Activated T-cell treated with anti-CD3 and anti-CD28 coated beads for 48 hours (primary cell): ENCODE measurements at places on chromosomes 11 and 22.

DNA sequence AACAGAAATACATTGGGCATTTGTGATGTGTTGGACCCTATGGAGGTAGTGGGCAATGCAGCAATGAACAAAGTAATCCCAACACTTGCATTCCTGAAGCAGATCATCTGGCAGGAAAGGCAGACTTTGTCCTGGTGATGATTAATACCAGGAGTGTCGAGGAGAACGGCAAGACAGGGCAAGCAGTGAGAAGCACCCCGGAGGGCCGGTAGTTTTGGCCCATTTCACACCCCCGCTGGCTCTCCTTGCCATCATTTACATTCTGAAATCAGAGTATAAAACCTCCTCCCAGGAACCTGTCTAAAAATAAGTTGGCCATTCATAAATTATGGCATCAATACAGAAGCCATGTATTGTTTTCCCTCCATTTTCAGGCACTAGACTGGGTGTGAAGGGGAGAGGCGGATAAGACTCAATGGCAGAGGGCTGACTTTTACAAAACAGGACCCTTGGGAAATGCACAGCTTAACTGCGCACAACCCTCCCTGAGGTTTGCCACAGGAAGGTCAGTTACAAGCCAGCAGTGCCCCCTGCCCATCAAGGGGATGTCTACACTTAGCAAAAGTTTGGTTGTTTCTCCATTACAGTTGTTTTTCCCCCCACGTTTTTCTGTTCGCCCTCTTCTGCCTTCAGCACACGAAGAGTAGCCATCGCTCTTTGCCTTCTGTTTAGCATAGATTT, 55.6 kb downstream of the OPCML start:
- DNase-seq: no peak

GRCh38 chr11:82810326-82810725, 76.7 kb upstream of the FAM181B start:
- DNase-seq: no peak

GRCh38 chr11:60334005-60334620, 7.1 kb downstream of the MS4A6E start:
- peak; percentile 58 for DNase-seq

GRCh38 chr11:76832361-76832760, 28.4 kb upstream of the ACER3 start:
- DNase-seq: no peak

- no peak for DNase-seq
Measured at GRCh38 chr11:46916286-46917108, 1.9 kb downstream of the LRP4 start.

DNA sequence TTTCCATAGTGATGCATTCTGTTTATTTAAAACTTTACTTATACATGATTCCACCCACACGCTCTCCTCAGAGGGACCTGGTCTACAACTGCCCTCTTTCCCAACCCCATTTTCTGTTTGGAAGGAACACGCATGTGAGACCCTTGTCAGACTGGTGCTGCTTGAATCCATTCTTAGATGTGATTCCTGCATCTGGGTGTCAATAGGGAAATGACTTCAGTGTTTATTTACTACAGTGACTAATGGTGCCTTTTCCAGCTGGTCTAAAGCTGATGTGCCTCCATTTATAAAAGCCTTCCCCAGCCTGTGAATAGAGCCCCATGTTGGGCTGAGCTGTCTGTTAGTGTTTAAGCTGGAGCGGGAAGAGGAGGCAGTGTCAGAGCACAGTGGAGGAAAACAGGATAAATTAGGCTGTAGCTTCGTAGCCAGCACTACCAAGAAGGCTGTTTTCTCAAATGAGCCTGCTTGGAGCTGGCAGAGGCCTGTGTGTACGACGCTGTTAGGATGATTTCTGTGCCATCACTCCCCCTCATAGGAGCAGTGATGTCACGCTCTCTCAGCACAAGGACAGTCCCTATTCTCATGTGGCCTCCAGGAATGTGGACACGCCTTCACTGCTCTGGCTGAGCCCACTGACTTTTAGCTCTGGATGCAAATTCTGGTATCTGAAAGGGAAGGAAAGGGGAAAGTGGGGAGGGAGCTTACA, 18.9 kb upstream of the C11orf96 start:
- DNase-seq: no peak

DNA sequence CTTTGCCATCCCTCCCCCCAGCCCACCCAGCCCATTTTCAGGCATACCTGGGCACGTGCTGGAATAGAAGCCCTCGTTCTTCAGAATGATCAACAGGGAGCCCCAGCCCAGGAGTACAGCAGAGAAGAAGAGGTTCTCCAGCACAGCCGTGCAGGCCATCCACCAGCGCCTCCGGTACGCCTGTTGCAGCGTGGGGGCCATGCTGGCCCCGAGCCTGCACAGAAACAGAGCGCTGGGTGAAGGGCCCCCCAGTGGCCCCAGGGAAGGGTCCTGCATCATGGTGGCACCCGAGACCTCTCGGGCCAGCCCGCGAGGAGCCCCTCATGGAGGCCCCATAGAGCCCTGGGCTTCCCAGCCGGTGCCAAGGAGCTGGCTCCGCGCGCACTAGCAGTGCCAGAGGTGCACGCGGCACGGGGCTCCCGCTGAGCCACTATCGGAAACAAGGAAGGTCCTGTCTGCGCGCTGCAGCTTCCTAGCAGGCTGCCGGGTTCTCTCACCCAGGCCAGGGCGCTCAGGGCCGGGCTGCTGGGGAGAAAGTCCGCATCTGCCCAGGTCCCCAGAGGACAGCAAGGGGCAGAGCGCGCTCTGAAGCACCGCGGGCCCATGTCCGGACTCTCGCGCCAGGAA, 1.5 kb downstream of the SLC43A1 start:
- DNase-seq: peak; percentile 27

GRCh38 chr22:38973289-38974169, 8.6 kb upstream of the APOBEC3B start:
- DNase-seq: peak; percentile 45

- DNase-seq: no peak
Measured at GRCh38 chr11:40491341-40491740, 968.1 kb downstream of the LRRC4C start.

DNA sequence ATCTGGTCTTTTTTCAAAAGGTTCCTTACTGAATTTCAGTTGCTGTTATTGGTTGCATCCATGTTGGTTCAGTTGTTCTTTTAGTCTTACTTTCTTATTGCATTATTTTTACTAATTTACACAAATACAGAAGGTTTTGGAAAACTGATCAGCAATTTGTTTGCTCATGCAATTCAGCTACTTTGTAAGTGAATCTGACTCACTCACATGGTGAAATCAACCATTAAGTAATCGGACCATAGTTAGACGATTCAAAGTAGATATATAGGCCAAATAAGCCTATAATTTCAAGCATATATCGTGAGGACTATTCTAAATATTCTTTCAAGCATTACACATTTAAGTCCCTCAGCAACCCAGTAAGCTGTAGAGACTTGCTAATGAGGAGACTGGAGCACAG, 41.7 kb downstream of the CCDC83 start:
- no peak for DNase-seq

DNA sequence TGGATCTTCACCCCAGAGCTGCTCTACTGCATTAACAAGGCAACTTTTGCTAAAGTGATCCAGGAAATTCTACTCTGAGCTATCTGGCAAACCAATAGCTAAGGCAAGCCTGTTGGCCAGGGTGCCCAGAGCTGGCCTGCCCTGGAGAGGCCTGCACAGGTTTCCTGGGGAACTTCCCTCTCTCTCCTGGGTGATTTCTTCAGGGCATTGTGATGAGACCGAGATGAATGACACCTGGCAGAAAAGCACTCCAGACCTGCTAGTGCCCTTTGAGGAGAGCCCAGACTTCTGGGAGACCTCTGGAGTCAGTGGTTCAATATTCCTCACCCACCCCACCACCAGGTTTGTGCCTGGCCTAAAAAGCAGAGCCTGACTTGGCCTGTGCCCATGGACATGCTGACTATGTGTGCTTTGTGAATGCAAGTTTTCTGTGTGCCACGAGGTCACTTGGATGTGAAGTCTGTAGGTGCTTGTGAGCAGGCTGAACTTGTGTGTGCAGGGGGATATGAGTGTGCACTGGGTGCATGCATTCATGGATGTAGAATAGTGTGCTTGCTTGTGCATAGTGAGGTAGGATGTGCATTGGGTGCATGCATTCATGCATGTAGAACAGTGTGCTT, 4.4 kb upstream of the APLNR start:
- DNase-seq: no peak

DNA sequence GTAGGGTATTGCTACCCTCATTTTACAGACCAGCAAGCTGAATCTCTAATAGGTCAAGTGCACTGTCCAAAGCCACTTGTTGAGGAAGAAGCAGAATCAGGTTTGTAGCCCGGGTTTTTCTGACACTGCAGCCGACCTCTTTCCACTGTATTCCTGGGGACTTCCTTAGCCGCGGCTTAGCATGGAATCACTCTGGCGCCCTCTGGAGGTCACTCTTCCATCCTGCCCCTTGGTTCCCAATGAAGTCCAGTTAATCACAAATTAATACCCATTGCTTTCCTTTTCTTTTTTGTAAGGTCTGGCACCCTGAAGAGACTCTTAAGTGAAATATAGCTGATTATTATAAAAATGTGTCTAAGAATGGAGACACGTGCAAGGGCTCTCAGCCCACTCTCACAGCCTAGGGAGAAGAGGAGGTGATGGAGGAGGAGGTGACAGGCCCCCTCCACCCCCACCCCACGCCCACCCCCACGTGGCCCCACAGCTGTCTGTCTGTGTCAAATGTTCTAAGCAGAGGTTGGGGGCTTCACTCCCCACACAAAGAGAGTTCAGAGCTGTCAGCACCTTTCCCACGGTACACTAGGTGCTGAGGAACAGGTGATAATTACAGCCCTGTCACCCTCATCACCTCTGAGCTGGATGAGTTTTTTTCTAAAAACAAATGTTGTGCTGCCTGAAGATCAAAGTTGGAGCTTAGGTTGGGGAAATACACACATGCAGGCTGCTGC, 57.7 kb upstream of the DRD2 start:
- peak; percentile 27 for DNase-seq

DNA sequence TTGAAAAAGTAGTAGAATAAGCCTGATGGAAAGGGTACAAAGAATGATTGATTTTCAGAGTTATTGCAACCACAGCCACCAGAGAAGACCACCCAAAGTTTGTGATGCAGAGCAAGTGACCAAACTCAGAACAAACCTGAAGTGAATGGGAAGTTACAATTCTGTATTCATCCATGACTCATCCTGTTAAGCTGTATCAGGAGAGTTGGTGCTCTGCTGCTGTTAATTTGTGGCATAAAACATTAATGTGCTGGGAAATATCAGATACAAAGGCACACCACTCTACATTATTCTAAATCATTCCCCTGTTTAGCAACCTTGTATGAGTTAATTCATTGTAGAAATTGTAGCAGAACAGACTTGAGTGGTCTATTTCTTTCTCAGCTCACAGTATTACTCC, 19.6 kb upstream of the PDGFD start:
- no peak for DNase-seq

DNA sequence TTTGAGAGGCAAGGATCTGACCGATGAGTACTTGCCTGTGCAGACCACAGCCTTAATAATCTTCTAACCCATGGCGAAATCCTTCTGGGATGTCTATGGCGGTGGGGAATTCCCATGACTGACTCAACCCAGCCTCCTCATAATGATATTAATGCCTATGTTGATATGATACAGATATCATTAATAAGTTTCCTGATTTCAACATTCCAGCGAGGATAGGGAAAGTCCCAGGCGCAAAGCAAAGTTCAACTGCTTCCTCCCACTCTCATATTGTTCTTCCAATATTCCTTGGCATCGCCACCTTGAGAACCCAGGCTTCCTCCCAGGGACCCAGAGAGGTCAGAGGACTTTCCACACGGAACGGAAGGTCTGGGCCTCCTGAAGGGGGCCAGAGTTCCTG, 110.3 kb upstream of the TMEM45B start:
- no peak for DNase-seq
